CD4-positive, CD25-positive, alpha-beta regulatory T cell (primary cell): ENCODE measurements at places on chromosomes 2 and 18. TPM values are rescaled to one million over a fixed set of nuclear protein-coding genes. Genes with fewer than 3 reads are reported as not detected.

The TEX44 gene
- polyA plus RNA-seq: not detected

The CD8B2 gene
- not detected for polyA plus RNA-seq

The DSG1 gene
- polyA plus RNA-seq: not detected

The FTCDNL1 gene
- 1.3 TPM for polyA plus RNA-seq

The PTPN4 gene
- polyA plus RNA-seq: 97.2 TPM

The ALK gene
- not detected for polyA plus RNA-seq

The SCN7A gene
- not detected for polyA plus RNA-seq

The BOLL gene
- polyA plus RNA-seq: not detected

The OTOS gene
- not detected for polyA plus RNA-seq

The COBLL1 gene
- polyA plus RNA-seq: not detected

The FER1L5 gene
- polyA plus RNA-seq: not detected

The AGBL5 gene
- polyA plus RNA-seq: 9.0 TPM

The DNAJC5G gene
- polyA plus RNA-seq: not detected

The ABCG8 gene
- polyA plus RNA-seq: not detected
